CD4-positive, alpha-beta memory T cell (primary cell): ENCODE measurements at places on chromosomes 12 and 14. TPM values are rescaled to one million over a fixed set of nuclear protein-coding genes. Genes with fewer than 3 reads are reported as not detected.

- no peak for DNase-seq
Observed at GRCh38 chr14:102917056-102917385, 5.4 kb upstream of the AMN start.

The TSPAN11 gene
- total RNA-seq, result not detected

- no peak for DNase-seq
Observed at GRCh38 chr12:64582862-64583261, 27.4 kb upstream of the RASSF3 start.

The CLEC9A gene
- not detected for total RNA-seq

The ARHGDIB gene
- 768 TPM for total RNA-seq

DNA sequence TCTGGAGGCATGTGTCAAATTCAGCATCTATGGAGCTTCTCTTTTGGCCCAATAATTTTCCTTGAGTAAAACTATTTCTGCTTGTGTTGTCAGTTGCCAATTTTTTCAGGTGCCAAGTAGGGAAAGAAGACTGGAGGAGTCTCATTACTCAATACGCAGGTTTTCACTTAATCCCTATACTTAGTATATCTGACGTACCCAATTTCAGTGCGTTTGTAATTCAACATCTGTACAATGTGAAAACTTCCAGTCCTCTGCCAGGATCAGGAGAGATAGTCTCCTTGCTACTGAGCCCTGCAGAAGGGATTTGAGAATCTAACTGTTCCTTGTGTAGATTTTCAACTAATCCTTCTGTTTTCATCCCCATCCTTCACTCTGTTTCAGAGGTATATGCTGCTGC, 5.7 kb upstream of the PAWR start:
- no peak for DNase-seq

DNA sequence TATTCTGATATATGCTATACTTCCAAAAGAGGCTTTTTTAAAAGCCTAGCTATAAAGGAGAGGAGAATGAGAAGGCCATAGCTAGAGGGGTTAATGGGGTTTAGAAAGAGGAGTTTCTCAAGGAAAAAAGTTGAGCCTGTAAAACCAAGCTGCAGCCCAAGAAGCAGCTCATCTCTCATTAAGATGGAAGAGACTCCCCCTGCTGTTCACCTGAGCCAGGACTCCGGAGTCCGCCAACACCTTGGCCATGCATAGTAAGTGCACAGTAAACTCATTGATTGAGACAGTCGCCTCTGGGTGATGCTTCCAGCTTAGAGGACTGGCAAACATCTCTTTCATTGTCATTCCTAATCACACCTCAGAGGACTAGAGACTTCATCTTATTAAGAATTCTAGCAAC, 46.2 kb downstream of the ANO2 start:
- no peak for DNase-seq

The ASPG gene
- not detected for total RNA-seq

DNA sequence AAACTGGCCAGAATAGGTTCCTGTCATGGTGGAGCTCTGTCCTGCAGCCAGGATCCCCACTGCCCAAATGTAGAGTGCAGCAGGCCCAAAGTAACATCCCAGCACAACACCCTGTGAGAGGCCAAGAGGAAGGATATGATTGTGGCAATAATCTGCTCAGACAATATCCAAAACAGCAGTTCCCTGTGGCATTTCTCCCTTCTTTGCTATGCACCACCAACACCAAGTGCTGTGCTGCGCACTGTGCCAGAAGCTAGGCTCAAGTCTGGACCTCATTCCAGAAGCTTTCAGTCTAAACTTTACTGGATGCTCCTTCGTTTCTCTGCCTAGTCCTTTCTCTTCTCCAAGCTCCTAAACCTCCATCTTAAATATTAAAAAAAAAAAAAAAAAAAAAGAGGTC, 33.4 kb downstream of the SLC11A2 start:
- no peak for DNase-seq

The CSRP2 gene
- not detected for total RNA-seq

- no peak for DNase-seq
Observed at GRCh38 chr12:20320552-20320951, 47.8 kb upstream of the PDE3A start.

The ENDOU gene
- total RNA-seq, result not detected

DNA sequence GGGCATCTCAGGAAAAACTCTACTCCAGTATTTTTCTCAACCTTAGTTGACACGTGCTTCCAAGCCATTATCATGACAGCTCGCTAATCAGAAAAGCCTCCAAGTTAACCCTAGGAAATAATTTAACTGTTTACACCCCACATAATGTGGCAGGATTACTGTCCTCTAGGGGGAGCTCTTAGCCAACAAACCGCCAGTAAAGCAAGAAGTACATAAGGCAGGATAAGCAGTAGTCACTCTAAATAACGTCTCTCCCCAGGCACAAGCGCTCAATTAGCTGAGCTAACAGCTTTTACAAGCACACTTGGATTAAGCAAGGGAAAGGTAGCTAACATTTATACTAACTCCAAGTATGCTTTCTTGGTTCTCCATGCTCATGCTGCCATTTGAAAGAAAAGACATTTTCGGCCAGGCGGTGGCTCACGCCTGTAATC, 22.8 kb downstream of the APOBEC1 start:
- DNase-seq, result no peak

- no peak for DNase-seq
Observed at GRCh38 chr12:7150841-7151240, 20.7 kb downstream of the CLSTN3 start.

DNA sequence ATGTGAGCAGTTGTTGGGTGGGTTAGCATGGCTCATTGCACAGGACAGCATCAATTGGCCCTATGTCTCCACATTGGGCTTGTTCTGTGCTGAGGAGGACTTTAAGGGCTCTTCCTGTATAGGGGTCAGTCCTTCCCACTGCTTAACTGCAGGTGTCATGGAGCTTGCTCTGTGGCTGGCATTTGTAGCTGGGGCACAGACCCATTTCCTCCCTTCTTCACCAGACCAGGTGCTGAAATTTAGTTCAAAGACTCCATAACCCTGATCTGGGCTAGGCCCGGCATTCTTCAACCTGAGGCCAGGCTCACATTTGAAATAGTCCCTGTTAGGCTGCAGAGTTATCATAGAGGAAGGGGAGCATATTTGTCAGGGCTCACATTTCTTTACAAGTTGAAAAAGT, 12.8 kb downstream of the CHST11 start:
- no peak for DNase-seq

GRCh38 chr12:121626853-121627640, 717 bp downstream of the ORAI1 start:
- DNase-seq, result peak; percentile 78

DNA sequence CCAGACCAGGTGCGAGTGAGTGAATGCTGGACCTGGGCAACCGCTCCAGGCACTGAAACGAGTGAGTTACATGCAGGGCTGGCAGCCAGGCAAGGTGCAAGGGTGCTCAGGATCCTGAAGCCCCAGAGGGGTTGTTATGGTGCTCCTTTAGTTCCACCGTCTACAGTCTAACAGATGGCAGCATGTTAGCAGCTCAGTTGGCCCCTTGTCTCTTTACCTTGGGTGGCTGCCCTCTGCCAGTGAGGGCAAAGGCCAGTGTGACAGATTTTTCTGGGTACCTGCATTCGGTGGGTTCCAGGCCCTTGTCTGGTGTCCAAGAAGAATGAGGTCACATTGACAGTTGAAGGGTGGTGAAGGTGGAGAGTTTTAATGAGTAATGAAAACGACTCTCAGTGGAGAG, 106.8 kb downstream of the SLCO1B3 start:
- DNase-seq, result no peak

GRCh38 chr12:6076346-6076745, 48.1 kb downstream of the VWF start:
- no peak for DNase-seq

DNA sequence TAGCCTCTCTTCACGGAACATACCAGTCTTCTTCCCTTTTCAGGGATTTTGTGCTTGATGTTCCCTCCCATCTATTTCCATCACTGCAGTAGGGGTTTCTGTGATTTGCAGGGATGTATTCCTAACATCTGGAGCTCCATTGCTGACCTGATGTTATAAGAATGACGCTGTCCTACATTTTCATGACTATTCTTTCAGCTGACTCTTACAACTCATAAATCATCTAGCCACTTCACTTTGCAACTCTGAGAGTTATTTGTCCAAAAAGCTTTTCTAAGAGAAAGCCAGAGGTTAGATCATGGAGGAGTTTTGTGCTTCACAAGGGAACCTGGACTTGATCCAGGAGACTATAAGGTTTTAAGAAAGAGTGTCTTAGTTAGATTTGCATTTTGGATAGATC, 116.6 kb upstream of the FAR2 start:
- no peak for DNase-seq

DNA sequence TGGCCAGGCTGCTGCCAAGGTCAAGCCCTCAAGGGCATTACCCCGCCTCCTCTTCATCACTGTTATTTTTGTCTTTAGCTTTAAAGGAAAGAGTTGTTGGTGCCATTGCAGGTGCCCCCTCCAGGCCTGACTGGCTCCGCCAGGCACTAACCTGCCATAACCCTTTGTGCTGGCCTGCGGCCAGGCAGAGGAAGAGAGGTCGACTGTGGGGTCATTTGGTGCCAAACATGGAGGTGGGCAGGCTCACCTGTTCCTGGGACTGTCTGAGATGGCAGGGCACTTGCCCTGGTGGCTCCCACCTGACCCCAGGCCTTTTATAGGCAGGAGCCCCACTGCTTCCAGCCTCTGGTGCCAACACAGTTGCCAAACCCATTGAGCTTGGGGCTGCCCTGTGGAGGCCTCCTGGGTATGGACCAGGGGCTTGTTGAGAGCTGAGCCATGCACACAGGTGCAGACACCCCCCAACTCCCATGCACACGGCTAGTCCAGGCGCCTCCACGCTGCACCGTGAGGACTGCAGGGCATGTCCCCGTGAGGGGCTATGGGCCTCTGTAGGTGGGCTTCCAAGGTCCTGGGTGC, 29.4 kb upstream of the PLD4 start:
- DNase-seq, result no peak

The BIN2 gene
- 221 TPM for total RNA-seq

DNA sequence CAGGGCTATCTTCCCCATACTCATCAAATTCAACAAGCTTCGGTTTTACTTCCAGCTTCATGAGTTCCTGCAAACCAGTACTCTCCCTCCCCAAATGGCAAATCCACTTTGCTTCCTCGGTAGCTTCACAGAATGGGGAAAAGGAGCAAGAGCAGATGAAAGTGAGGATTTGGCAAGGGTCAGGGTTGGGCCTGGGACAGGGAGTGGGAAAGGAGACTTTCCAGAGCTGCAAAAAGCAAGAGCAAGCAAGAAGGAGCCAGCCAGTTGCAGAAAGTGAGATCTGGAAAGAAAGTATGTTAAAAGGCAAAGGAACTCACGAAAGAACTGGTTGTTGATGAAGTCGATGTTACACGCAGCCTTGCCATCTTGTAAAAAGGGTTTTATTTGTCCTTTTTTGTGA, 522.8 kb upstream of the TBX3 start:
- DNase-seq, result no peak

DNA sequence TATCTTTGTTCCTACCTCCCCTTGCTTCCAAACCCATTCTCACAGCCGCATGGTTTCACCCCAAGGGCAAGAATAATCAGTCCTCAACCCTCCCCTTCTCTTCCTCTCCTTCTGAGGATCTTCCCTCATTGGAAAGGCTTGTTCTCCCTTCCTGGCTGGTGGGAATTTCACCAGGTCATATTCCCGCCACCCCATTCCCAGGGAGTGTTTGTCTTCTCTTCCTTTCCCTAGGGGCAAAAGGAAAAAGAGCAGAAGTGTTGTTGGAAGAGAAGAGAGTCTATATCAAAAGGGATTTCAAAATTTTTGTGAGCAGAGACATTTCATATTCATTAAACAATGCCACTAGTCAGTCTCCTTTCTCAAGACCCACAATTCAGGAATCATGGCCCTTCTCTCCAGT, 176.9 kb downstream of the ANO2 start:
- DNase-seq, result no peak

The ADSS1 gene
- 1.5 TPM for total RNA-seq

The MSI1 gene
- not detected for total RNA-seq

GRCh38 chr12:93668919-93669418, 8.2 kb upstream of the CRADD start:
- DNase-seq, result no peak

The TMTC1 gene
- total RNA-seq, result not detected

GRCh38 chr12:46366771-46367170, 5.8 kb downstream of the SLC38A2 start:
- no peak for DNase-seq

GRCh38 chr12:128594521-128594920, 229.2 kb downstream of the SLC15A4 start:
- no peak for DNase-seq

GRCh38 chr12:122545855-122546254, 18.8 kb downstream of the KNTC1 start:
- no peak for DNase-seq

GRCh38 chr12:105417732-105418131, 87.2 kb downstream of the C12orf75 start:
- DNase-seq, result no peak

The REP15 gene
- total RNA-seq, result not detected

The PARPBP gene
- 2.6 TPM for total RNA-seq

GRCh38 chr12:43896496-43896895, 60.6 kb downstream of the TMEM117 start:
- no peak for DNase-seq

GRCh38 chr12:55816881-55817344, 611 bp downstream of the SARNP start:
- no peak for DNase-seq

DNA sequence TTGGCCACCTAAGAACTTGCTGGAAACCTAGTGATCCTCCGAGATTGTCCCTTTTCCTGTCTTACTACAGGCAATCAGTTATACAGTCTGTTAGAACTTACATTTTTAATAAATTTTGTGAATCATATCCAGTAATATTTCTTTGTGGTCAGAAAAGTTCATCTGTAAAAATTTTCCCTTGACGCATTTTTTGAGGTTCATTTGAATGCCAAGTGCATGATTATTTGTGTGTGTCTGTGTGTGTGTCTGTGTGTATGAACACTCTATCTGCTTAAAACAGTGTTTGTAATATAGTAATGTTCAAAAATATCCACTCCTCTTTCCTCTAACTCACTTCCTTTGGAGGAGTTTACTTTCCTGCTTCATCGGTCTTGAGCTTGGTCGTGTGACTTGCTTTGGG, 468.7 kb upstream of the FLRT2 start:
- DNase-seq, result no peak

- DNase-seq, result no peak
Observed at GRCh38 chr12:93201990-93202389, 175.7 kb upstream of the NUDT4 start.

The ASCL1 gene
- total RNA-seq, result not detected

DNA sequence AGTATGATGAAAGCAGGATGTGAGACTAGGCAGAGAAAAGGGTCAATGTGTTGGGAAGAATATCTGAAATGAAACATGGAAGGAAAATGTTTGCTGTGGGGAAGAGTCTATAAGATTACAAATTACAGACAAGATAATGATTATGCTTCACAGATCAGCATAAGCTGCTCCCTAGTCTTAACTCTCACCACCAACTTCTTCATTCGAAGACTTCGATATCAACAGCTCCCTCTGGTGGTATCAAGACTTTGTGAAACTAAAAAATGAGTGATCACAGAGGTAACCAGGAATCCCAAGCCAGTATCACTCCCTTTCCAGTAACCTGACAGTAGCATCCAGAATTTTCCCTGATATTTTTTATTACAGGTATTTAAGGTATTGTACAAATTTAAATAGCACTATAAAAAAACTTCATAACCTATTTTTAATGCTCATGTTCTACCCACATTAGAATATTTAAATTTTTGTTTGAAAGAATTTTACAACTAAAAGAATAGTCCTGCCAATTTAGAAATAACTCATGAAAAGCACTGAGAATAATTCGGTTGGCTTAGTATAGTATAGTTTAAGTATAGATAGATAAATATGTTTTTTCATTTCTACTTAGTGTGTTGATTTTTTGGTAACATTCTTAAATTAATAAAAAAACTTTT, 84.4 kb downstream of the C2CD5 start:
- DNase-seq, result peak; percentile 45

The EFCAB11 gene
- total RNA-seq, result 2.5 TPM
